ENCODE measurements at places on chromosomes 5 and 9.

DNA sequence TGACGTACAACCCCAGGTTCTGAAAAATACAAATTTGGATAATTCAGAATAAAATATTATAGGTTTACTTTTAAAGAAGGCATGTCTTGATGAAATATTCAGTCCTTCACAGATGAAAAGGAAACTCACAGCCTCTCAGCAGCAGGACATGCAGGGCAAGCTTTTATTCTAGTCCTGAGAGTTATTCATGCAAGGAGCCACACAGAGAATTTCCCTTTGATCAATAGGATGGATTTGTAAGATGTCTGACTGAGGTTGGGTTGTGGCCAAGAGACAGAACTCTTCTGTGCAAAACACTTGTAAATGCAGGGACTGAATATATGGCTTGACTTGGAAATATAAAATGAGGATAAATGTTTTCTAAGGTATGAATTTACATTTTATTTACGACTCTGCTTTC, 48.8 kb upstream of the TBCA start:
- DNase-seq, result no peak

DNA sequence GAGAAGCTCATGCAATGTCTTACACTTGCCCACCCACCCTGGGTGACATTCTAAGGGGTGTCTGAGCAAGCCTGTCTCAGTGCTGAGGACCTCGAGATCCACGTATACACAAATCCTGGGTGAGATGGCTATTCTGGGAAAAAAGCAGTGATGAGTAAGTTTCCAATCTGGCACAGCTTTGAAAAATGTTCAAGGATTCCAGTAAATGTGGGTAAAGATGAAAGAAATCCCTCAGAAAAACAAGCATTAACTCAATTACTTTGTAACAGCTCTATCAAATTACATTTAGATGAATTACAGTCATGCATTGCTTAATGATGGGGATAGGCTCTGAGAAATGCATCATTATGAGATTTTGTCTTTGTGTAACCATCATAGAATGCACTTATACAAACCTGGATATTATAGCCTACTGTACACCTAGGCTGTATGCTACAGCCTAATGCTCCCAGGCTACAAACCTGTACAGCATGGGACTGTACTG, 26.9 kb downstream of the GOLM1 start:
- no peak for DNase-seq

- no peak for DNase-seq
These were observed 768 bp downstream of the YTHDC2 start for GRCh38 chr5:113514289-113514635.

DNA sequence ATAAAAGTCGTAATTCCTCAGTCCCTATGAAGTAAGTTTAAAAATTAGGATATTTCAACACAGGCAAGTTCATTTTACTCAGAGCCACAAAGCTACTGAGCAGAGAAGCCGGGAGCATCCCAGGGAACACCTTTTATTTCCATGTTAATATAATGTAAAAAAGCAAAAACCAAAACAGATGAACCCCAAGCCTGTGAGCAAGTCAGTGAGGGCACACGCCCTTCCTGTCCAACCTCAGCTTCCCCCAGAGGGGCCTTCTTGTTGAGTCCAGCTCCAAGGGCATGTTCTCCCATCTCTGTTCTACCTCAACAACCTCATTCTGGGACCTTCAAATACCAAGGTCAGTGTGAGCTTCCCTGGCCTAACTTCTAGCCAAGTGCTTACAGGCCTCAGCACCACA, 24.8 kb downstream of the NSUN2 start:
- no peak for DNase-seq

DNA sequence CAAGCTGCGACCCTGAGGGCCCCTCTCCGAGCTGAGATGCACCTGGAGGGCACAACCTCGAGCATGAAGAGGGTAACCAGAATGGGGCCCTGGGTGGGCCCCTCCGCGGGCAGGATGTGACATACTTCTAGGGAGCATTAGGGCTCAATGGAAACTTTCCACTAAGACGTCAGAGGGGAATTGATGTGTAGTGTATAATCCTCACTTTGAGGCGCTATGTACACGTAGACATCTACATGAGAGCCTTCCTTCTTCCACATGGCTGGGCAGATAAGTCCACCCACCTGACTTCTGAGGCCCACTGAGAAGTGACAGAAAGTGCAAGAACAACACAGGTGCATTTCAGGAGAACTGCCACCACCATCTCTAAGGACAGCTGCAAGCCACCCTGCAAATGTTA, 61.0 kb downstream of the DAP start:
- DNase-seq, result no peak

DNA sequence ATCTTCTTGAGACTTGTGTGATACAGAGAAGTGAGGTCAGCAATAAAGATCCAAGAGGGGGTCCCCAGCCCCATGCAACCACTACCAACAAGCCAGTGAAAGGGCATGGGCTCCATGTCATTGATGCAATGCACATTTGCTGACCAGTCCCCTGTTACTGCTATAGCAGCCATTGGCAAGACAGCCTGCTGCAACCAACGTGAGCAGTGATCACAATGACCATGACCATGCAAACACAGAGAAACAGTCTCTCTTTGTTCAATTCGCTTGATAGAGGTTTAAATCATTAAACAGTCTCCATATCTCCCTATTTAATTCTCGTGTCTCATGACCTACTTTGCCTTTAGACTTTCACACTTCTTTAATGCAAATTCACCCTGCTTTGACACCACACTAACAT, 30.0 kb upstream of the FOXB2 start:
- no peak for DNase-seq

DNA sequence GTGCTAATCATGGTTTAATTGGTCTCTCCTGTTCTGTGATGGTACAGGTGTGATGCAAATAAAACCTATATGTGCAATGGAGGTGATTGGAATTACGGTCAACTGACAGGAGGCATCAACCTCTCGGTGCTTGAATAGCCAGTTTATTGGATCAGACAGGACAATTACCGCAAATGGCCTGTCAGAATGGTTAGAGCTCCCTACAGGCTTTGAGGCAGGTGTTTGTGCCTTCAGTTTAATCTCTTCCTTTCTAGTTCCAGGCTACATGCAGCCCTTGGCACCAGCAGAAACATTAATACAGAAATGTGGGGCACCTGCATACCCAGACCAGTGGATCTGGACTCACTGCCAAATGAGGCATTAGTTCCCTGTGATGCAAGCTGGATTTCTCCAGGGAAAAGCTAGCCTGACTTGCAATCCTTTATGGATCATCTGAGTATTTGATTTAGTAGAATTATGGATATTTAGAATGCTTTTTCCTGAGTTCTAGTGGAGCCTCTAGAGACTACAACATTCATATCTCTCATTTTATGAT, 128.6 kb downstream of the MAT2B start:
- no peak for DNase-seq

DNA sequence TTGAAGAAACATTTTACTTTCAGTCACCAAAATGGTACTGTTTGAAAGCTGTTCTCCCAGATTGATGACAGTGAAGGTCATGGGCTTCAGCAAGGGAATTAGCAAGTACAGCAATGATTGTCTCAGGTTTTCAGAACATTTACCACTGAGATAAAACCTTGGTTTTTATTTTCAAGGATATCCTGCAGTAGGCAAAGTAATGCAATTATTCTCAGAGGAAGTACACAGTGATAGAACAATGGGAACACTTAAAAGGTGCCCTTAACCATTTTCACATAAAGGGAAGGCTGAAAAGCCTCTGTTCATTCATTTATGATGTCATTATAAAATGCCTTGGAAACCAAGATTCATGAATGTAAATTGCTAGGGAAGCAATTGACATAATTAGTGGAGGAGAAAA, 471.8 kb upstream of the ACO1 start:
- no peak for DNase-seq

DNA sequence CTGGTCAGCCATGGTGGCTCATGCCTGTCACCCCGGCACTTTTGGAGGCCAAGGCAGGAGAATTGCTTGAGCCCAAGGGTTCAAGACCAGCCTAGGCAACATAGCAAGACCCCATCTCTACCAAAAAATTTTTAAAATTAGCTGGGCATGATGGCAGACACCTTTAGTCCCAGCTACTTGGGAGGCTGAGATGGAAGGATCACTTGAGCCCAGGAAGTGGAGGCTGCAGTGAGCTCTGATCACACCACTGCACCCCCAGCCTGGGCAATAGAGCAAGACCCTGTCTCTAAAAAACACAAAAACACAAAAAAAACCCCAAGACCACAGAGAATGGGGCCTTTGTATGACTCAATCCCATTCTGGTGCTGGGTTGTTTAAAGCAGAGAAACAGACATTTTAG, 44.0 kb downstream of the MED27 start:
- no peak for DNase-seq

DNA sequence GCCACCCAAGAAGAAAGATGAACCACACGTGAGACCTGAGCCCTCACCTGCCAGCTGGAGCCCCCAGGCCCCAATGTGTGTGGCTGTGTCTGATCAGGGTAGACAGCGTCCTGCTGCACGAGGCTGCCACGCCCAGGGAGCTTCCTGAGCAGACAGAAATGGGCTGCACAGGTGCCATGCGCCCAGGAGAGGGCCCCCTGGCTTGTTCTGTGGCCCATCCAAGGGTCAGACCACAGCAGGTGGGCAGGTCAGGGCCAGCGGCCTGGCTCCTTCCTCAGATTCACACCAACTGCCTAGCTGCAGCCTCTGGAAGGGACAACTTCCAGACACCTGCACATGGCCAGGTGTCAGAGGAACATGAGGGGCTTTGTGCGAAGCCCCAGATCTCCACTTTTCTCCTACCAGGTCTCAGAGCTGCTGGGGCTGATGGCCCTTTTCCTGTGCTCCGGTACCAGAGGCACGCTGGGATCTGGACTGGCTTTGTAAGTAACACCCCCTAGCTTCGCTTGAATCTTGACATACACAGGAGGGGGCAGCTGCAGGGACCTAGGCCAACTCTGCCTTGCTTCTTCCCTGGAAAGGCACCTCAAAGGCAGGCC, 10.8 kb downstream of the SARDH start:
- DNase-seq, result peak; percentile 6

GRCh38 chr9:80030801-80031200, 459.0 kb downstream of the TLE4 start:
- no peak for DNase-seq

- peak; percentile 40 for DNase-seq
These were observed 46.8 kb upstream of the RNU6ATAC start for GRCh38 chr9:134210908-134211810.

- no peak for DNase-seq
These were observed 69.9 kb downstream of the DAPK1 start for GRCh38 chr9:87567571-87567970.

- DNase-seq, result no peak
These were observed 2.1 kb upstream of the GFRA3 start for GRCh38 chr5:138276402-138277054.

GRCh38 chr5:128681096-128681495, 143.1 kb upstream of the FBN2 start:
- DNase-seq, result no peak

GRCh38 chr9:124870723-124871122, 8.8 kb downstream of the ARPC5L start:
- no peak for DNase-seq

DNA sequence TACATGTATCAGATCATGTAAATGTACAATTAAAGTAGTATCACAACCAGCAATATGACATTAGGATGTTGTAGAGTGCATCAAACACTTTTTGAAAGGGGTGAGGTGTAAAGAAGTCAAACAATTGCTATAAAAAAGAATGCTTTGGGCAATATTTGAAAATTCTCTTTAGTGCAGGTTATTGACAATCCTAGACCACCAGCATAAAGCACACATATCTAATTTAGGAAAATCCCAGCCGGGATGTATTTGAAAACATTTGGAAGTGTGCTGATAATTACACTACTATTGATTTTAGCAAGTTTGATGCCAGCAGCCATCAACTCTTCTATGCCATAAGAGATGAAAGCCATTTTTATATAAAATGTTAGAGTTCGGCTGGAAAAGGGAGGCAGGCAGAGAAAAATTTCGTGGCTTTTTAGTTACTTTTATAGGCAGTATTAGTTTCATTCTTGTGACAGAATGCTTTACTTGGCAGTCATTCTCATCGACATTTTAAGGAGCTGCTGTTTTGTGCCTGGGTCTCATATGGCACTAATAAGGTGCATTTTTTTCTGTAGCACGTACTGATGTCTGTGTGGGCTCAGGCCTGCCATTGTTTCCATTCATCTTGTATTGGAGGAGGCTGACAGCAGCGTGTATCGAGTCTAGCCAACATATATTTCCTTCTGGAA, 285.7 kb downstream of the AOPEP start:
- DNase-seq, result no peak

- DNase-seq, result peak; percentile 25
These were observed 75.1 kb downstream of the MRPS27 start for GRCh38 chr5:72244862-72245371.

- no peak for DNase-seq
These were observed 261.3 kb downstream of the PIK3R1 start for GRCh38 chr5:68476854-68477253.

DNA sequence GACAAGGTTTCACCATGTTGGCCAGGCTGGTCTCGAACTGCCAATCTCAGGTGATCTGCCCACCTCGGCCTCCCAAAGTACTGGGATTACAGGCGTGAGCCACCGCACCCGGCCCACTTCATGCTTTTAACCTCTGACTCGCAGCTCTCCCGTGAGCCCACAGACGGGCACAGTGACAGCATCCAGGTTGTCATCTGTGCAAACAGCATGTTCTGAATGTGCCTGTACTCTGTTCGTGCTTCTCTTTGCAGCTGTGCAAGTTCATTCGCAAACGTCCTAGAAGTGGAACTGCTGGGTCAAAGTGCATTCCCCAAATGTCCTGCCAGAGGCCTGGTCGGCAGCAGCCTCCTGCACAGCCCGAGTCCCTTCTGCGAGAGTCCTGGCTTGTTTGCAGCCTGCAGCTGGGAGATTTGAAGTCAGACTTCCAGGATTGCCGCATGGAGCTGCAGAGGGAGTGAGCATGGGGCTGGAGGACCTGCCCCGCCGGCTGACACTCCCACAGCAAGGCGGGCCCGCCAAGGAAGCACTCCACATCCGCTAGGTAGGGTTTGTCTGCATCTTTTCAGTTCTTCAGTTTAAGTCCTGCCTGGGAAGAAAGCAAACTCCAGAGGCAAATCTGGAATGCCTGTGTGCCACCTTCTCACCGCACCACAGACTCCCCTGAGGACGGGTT, 3.4 kb downstream of the BRD3OS start:
- DNase-seq, result no peak

DNA sequence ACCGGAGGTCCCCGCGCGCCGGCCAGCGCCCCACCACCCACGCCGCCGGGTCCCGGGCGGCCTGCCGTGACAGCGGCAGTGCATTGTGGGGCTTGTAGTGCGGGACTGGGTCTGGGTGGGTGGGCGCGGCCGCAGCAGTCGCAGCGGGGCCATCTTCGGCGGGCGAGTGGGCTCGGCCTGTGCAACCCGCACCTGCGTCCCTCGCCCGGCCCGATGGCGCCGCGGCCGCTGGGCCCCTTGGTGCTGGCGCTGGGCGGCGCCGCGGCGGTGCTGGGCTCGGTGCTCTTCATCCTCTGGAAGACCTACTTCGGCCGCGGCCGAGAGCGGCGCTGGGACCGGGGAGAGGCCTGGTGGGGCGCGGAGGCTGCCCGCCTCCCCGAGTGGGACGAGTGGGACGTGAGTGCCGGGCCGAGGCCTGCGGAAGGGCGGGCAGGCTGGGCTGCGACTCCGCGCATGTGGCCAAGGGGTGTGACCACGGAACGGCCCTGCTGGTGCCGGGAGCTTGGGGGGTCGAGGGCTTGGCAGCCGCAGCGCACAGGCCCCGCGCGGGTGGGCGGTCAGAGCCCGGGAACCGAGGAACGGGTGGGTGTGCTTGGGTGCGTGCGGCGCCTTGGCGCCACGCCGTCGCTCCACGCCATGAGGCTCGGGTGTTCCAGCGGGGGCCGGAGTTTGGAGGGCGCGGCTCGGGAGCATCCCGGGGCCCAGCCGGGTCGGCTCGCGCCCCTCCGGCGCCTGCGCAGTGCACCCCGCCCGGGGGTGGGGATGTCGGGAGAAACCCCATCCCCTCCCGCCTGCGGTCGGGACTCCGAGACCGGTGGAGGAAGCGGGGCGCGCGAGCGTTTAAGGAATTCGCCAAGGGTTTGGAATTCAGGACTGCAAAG, at the start of gene ARL10:
TSS of gene ARL10 (plus strand) at position 137 of the 881 bp plus-strand sequence. CDS start at position 214, 77 bp downstream.
- peak; percentile 25 for DNase-seq
